ENCODE measurements at places on chromosomes 2 and 18.
A peak's percentile ranks its signal among the peaks of the same experiment; 100 is the strongest.

DNA sequence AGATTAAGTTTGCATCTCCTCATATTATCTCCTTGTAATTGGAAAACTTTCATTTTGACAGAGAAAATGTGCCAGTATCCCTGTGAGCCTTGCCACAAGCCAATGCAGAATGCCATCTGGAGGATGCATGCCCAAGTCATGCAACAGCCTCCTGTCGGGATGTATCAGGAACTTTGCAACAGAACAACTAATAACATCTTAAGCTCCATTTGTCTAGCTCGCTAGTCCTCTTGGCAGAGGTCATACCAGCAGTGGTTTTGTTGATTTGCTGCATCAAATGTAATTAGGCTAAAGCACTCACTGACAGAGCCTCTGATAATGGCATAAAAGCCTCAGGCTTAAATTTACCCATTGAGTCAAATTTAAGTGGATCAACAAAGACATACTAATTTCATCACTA, 125.8 kb downstream of the UBE2E3 start:
- peak; percentile 12 for DNase-seq

DNA sequence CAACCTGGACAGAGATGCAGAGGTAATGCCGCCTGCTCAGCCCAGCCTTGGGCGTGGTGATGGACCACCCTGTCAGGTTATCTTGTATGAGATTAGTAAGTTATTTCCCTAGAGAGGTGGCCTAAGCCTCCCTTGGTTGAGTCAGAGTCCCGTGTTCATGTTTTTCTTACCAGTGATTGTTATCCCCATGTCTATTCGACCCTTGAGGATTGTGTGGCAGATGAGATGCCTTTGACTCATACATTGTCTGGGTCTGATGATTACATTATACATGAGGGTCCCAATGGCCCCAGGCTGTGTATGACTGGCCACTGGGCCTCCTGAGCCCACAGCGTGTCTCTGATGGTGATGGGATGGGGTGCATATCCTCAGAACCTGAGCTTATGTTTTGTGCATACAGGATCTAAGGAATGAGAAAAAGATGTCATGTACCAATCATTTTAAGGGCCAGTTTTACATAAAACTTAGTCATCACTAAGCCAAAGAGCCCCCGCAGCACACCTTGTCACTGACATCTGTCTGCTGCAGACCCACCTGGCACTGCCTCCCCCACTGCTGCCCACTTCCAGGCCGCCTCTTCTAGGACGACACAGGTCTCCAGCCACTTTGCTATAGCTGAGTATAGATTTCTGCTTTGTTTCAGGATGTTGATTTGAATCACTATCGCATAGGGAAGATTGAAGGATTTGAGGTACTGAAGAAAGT, 7.7 kb downstream of the PPP1R7 start:
- DNase-seq = peak; percentile 90

DNA sequence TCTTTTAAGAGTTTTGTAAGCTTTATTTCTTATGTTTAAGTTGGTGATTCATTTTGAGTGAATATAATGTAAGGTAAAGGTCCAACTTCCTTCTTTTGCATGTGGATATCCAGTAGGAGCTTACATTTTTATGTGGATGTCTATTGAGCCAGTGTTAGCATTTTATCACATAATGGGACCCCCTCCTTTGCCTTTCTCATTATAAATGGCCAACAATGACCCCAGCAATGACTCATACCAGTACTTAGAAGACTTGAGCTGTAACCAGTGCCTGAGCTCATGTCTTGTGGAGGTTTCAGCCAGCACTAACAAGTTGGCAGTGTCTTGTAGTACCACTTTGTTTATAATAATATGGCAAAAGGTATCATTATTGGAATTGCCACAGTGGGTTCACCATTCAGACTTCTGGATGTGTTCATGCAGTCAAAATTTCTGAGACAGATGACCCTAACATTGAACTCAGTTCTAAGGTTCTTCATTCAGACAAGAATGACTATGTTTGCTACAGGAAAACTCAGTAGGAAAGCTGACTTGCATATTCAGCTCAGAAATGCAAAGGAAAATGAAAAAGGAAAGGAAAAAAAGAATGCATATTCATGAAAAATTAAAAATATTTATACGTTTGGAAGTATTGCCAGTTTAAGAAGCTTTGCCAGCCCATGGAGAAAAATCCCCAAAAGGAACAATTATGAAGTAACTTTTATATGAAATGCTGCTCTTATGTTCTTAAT, 41.0 kb downstream of the CDKL4 start:
- DNase-seq = peak; percentile 18

GRCh38 chr2:240965905-240966456, 32.4 kb upstream of the SNED1 start:
- DNase-seq = no peak

GRCh38 chr2:169462896-169463695, 16.2 kb upstream of the BBS5 start:
- DNase-seq = peak; percentile 93

DNA sequence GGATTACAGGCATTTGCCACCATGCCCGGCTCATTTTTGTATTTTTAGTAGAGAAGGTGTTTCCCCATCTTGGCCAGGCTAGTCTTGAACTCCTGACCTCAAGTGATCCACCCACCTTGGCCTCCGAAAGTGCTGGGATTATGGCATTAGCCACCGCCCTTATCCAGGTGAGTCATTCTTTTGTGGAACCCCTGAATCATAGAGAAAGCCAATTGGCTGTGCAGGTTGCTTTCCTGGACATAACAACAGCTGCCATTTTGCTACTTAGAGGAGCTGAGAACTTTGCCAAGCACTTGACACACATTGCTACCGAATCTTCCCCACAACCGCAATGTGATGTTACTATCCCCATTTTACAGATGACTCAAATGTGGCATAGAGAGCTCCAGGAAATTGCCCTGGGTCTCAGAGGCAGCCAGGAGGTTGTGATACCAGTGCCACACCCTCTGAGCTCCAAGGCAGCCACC, 36.0 kb downstream of the SETBP1 start:
- DNase-seq = peak; percentile 42

DNA sequence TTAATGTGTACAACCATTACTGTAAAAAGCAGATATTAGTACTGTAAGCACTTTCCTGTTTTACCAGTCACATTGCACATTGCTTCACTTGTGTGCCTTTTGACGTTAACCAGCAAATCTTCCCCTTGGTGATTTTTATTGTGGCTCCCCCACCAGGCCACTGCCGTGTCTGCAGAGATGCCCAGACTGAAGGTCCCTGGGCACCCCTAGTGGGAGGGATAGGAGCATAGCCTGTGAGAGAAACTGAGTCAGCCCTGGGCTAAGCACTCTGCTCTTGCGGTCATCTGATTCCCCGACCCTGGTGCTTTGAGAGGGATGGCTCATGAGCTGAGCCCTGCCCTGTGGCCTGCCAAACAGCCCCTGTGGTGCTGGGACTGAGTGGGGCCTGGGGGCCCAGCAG, 73.4 kb downstream of the INPP4A start:
- DNase-seq = peak; percentile 33

- DNase-seq = no peak
Observed at GRCh38 chr2:63422556-63422955, 165.7 kb downstream of the WDPCP start.

DNA sequence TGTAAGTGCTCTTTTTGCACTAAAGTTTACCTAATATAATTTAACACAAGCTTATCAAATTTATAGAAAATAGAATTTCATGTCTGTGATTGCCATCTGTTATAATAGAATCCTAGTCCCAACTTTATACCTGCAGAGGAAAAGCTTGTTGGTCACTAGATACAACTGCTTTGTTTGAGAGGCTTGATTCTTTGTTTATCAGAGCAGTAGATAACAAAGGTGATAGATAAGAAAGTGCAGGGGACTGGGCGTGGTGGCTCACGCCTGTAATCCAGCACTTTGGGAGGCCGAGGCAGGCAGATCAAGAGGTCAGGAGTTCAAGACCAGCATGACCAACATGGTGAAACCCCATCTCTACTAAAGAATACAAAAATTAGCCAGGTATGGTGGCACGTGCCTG, 528.0 kb downstream of the STK39 start:
- DNase-seq = no peak

DNA sequence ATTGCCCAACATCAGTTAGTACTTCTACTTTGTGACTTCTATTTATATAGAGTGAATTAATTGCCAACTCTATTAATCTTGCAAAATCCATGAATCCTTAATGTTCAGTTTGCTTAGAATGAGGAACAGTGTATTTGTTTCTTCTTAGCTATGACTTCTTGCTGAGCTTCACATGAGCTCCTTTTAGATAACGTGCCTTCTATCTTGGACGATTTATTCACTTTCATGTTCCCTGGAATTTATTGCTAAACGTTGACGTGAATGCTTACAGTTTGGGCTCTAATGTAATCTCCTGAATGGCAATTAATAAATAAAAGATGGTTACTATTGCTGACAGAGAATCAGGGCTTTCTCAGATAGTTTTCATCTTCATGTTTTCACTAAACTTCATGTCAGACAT, 384.5 kb upstream of the NRP2 start:
- no peak for DNase-seq

GRCh38 chr2:240561325-240561971, 1.3 kb downstream of the DUSP28 start:
- peak; percentile 85 for DNase-seq
